Mesothelial cell of epicardium (in vitro differentiated cells): ENCODE measurements at places on chromosomes 13 and 19. TPM values are rescaled to one million over a fixed set of nuclear protein-coding genes. Genes with fewer than 3 reads are reported as not detected.
A peak's percentile ranks its signal among the peaks of the same experiment; 100 is the strongest.

The TTC9B gene
- not detected in 3 replicates for total RNA-seq

GRCh38 chr19:58134244-58134643 is 16.3 kb downstream of the ZNF329 start:
- no peaks in the 10 kb centered on the region for H3K27me3 ChIP-seq
- H3K27ac ChIP-seq: no peak overlapping the region
- no peak overlapping the region for H3K4me3 ChIP-seq
- no peak for DNase-seq
- H3K36me3 ChIP-seq: peaks cover 85% of the 10 kb centered on the region

DNA sequence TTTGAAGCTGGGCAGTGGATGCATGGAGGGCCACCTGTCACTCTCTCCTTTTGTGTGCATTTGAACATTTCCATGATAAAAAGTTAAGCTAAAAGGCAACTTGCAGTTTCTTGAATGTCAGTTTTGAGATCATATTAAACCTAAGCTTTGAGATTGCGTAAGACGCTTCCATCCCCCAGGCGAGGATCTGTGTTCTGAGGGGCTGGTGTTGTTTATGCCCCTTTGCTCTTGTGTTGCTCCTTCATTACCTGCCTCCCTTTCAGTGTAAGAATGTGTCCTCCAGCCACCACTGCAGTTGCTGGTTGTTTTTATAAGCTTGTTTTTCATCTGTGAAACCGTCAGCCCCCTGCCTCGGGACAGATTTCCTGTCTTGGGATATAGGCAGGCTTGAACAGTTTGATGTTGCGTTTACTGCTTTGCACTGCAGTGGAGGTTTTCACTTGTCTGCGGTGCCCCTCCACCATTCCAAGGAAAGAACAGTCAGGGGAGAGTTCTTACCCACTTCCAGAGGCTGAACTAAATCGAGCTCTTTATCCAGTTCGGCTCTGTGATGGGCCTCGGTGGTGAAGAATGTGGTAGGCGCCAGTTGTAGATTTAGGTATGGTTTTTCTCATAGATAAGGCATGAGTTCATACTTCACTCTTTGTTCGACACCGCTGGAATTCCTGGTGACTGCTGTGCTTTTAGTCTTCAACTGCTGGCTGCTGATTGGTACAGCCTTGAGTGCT is 96.8 kb downstream of the ARHGEF7 start:
- H3K36me3 ChIP-seq: no peaks in the 10 kb centered on the region
- H3K4me3 ChIP-seq: peak overlapping the region; percentile 24
- peaks cover 46% of the 10 kb centered on the region for H3K4me1 ChIP-seq
- no peak for DNase-seq
- H3K27ac ChIP-seq: peak overlapping the region; percentile 90
- no peaks in the 10 kb centered on the region for H3K27me3 ChIP-seq

The SHISA7 gene
- total RNA-seq: 0.04 TPM in 1 of 3 replicates, not detected in the others

The ALOX5AP gene
- total RNA-seq: 0.25 TPM in 2 of 3 replicates, not detected in the other

DNA sequence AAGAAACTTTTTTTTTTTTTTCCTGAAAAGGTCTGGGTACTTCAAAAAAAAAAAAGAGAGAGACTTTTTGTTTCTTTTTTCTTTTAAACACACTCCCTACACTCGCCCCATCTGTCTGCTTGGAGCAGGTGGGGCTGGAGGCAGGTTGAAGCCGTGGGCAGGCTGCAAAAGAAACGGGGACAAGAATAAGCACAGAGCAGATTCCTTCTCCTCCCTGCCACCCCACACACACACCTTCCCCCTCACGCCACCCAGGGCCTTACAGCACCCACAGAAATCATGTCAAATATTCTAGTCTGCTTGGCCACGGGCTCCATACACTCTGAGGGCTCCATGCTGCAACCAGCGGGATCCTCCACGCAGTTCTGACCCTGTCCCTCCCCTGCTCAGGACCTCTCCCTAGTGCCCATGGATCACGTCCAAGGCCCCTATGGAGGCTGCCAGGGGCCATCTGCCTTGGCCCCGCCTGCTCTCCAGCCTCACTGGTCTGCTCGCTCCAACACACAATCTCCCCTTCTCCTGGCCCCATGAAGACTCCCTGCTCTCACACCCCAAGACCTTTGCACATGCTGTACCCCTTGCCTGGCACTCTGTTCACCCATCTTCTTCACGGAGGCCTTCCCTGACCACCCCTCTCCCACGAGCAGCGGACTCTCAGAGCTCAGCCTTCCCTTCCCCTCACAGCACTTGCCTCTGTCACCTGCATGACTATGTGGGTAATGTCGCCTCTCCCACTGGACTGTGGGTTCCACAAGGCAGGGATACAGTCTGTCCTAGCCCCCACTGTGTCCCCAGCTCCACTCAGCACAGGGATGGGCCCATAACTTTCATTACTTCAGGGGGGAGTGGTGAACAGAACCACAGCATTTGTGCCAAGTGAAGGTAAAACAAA is 11.4 kb downstream of the AKT2 start:
- H3K27me3 ChIP-seq: no peaks in the 10 kb centered on the region
- no peak for DNase-seq
- peak overlapping the region; percentile 7 for H3K27ac ChIP-seq
- H3K4me3 ChIP-seq: no peak overlapping the region

The SELENOV gene
- total RNA-seq: 0.60 to 0.81 TPM (median 0.78 TPM) in 3 replicates

- H3K27me3 ChIP-seq: peaks cover 80% of the 10 kb centered on the region
- H3K36me3 ChIP-seq: no peaks in the 10 kb centered on the region
- H3K4me3 ChIP-seq: peak overlapping the region; percentile 66
- H3K27ac ChIP-seq: peak overlapping the region; percentile 59
- no peak for DNase-seq
- peaks cover 48% of the 10 kb centered on the region for H3K4me1 ChIP-seq
These were observed 111.2 kb downstream of the KCNRG start for GRCh38 chr13:50126263-50126992.

The RGCC gene
- total RNA-seq: 0.85 to 2.1 TPM (median 1.9 TPM) in 3 replicates

DNA sequence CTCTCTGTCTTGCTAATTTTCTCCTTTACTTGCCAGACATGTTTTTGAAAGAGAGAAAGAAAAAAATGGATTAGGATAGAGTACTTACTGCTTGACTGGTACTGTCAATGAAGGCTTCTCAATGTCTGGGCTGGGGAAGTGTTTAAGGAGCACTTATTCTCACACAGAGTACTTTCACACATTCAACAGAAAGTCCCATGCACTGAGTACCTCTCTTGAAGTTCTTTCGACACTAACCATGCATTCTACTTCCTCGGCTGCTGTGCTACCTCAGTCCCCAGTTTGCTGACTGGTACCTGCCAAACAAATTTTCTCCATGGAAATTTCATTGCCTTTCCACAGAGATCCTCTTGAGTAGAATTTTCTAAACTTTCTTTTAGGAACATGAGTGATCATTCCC is 281.9 kb downstream of the RBM26 start:
- no peaks in the 10 kb centered on the region for H3K4me1 ChIP-seq
- no peak for DNase-seq
- no peaks in the 10 kb centered on the region for H3K27me3 ChIP-seq
- no peak overlapping the region for H3K27ac ChIP-seq
- no peaks in the 10 kb centered on the region for H3K36me3 ChIP-seq

GRCh38 chr19:39765091-39766076 is 13.3 kb upstream of the LEUTX start:
- peak; percentile 46 for DNase-seq
- H3K4me3 ChIP-seq: no peak overlapping the region
- no peak overlapping the region for H3K27ac ChIP-seq
- no peaks in the 10 kb centered on the region for H3K36me3 ChIP-seq

- H3K27me3 ChIP-seq: no peaks in the 10 kb centered on the region
- no peaks in the 10 kb centered on the region for H3K36me3 ChIP-seq
- peaks cover 36% of the 10 kb centered on the region for H3K4me1 ChIP-seq
- DNase-seq: peak; percentile 90
These were observed 5.2 kb upstream of the ZNF579 start for GRCh38 chr19:55585658-55586339.

GRCh38 chr19:53511933-53512374 is 26.0 kb upstream of the ZNF331 start:
- no peak overlapping the region for H3K4me3 ChIP-seq
- peak; percentile 28 for DNase-seq
- H3K27me3 ChIP-seq: no peaks in the 10 kb centered on the region
- no peak overlapping the region for H3K27ac ChIP-seq
- H3K4me1 ChIP-seq: peaks cover 7% of the 10 kb centered on the region

The CLC gene
- not detected in 3 replicates for total RNA-seq

DNA sequence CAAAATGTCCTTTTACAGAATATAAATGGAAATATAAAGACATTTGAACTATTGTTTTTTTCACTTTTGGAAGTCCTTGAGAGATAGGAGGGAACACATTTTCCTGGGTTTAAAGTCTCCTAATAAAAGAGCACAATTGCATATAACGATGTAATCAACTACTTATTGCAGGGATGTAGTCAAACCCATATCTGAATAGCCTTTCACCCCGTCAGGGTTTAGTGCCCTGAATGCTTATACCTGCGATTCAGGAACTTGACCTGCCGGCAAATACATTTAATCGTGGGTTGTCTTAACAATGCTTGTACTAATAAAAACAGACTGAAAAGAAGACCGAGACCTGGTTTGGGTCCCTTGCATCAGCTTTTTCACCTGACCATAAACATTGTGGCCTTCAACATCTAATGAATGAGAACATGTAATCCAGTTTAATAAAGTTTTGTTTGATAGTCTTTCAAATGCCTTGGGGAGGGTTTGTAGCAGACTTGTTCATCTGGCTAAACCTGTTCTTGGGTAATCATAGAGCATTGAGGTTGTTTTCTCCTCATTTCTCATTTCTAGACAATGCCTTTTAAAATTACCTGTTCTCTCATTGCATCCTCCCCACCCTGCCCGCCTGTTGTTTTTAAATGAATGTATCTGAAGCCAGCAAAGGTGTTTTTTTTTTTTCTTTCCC is 7.0 kb downstream of the KLF5 start:
- H3K27me3 ChIP-seq: peaks cover 3% of the 10 kb centered on the region
- DNase-seq: no peak
- H3K4me3 ChIP-seq: peak overlapping the region; percentile 42
- H3K27ac ChIP-seq: peak overlapping the region; percentile 94

DNA sequence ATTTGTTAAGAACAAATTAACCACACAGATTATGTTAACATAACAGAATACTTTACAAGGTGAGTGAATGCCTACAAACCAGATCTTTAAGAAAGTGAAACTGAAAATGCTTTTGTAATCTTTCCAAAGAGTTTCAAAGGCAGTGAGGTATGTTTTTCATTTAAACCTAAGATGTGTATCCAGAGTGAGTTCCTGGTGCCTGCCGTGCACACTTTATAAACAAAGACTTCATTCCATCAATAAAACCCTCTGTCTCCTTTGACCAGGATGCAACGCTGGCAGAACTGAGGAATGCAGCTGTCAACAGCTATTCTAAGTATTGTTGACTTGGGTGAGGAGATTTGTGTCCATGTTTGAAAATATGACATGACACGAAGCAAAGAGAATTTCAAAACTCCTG is 344.6 kb downstream of the DNAJC15 start:
- peak overlapping the region; percentile 72 for H3K27ac ChIP-seq
- no peak for DNase-seq
- H3K4me3 ChIP-seq: no peak overlapping the region
- H3K36me3 ChIP-seq: no peaks in the 10 kb centered on the region
- peaks cover 26% of the 10 kb centered on the region for H3K4me1 ChIP-seq

DNA sequence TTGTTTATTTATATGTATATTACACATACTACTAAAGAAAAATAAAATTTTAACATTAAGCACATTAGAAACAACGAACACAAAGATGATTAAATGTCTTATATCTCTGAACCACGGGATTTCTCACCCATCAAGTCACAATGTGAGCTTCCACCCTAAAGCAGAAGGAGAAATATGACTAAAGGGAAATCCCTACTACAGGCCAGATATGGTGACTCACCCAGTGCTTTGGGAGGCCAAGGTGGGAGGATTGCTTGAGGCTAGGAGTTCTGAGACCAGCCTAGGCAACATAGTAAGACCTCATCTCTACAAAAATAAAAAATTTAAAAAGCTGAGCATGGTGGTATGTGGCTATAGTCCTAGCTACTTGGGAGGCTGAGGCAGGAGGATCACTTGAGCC is 24.6 kb downstream of the DCT start:
- H3K27me3 ChIP-seq: peaks cover 11% of the 10 kb centered on the region
- no peak for DNase-seq
- no peak overlapping the region for H3K4me3 ChIP-seq
- no peak overlapping the region for H3K27ac ChIP-seq

DNA sequence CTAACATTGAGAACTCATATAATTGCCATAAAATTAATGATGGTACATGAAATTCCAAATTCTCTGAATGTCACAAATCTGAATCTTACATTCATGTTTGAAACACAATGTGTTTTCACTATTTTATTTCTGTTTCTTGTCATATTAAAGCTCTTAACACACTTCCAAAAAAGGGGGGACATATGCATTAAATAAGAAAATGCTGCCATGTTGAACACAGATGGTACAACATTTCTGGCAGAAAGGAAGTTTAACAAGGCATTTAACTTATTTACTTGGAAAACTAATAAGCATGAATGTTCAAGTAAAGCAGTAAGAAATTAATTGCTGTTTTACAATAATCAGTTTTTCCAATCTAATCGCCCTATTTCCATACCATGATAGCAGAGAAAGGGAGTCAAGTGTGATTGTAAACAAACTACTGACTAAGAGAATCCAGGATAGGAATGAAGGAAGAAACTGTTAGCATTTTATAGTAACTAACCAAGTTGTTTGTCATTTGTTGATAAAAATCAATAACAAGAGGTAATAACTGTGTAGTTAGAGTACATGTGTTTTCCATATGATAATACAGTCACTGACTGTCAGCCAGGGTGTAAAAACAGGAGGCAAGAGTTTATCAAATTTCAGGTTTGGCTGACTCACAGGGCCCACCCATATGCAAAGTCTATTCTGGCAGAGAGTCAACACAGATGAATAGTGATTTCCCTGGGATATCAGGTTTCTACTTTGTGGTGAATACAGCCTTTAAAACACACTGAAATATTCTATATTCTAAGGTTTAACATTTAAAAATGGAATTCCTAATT is 5.7 kb upstream of the FOXO1 start:
- no peaks in the 10 kb centered on the region for H3K36me3 ChIP-seq
- H3K27ac ChIP-seq: peak overlapping the region; percentile 83
- H3K27me3 ChIP-seq: no peaks in the 10 kb centered on the region
- H3K4me3 ChIP-seq: no peak overlapping the region
- H3K4me1 ChIP-seq: peaks cover 36% of the 10 kb centered on the region

GRCh38 chr19:383922-384798 is 24.8 kb downstream of the C2CD4C start:
- no peak overlapping the region for H3K4me3 ChIP-seq
- no peak overlapping the region for H3K27ac ChIP-seq
- H3K4me1 ChIP-seq: peaks cover 9% of the 10 kb centered on the region
- peaks cover 18% of the 10 kb centered on the region for H3K27me3 ChIP-seq
